ENCODE measurements at places on chromosomes 5 and 9. TPM values are rescaled to one million over a fixed set of nuclear protein-coding genes. Genes with fewer than 3 reads are reported as not detected.

GRCh38 chr5:173314166-173314952, 13.9 kb downstream of the STC2 start:
- DNase-seq, result no peak

DNA sequence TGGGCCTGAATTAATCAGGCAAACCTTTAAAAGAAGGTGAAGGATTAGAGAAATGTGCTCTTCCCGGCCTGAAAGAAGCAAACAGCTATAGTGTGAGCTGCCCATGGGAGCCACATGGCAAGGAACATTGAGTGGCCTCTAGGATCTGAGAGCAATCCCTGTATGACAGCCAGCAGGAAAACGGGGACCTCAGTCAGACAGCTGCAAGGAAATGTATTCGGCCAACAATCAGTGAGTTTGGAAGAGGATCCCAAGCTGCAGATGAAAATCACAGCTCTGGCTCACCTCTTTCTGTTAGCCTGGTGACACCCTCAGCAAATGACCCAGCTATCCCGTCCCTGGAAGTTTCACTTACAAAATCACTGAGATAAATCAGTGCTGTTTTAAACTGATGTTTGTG, 309.2 kb downstream of the SH3GL2 start:
- no peak for DNase-seq

DNA sequence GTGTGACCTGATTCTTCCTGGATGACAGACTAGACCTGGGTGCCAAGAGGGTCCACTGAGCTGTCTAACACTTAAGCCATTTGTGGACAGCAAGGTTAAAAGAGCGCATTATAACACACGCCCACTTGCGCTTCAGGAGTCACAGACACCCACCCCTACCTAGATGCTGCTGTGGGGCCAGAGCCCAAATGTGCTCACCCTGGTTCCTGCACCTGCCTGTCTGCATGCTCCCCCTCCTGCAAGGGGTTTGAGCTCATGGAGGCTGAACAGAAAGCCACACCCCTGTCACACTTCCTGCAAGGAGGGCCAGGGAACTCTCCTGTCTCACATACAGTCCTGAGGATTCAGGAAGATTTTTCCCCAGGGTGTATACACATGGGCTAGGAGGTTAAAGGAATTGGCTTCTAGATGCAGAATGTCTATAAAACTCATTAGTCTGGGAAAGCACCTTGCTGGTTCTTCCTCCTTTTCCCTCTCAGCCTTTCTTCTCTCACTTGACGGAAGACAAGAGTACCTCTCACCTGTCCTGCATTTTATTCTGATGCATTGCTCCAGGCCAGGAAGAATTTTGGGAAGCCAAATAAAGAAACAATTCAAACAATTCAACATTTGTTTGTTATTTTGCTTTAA, 87.4 kb upstream of the LHFPL2 start:
- no peak for DNase-seq

DNA sequence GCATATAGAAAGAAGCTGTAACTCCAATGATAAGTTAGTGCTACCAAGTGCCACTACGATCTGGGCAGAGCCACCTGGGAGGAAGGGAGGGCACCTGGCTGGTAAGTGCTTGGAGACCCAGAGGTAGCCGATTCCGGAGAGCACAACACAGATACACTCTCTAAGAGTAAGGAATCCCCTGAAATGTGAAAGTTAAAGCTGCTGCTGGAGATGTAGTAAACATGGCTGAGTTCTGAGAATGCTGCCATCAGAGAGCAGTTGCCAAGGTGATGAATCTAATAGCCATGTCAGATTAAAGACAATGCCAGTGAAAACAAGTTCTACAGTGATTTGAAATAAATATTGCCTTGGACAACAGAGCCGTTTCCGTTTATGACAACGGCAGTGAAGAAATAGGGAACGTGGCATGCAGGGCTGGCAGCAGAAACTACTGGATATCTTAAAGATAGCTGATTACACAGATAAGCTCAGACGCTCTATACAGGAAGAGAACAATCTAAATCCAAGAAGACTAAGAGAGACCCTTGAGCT, 561.2 kb upstream of the C9orf72 start:
- no peak for DNase-seq

DNA sequence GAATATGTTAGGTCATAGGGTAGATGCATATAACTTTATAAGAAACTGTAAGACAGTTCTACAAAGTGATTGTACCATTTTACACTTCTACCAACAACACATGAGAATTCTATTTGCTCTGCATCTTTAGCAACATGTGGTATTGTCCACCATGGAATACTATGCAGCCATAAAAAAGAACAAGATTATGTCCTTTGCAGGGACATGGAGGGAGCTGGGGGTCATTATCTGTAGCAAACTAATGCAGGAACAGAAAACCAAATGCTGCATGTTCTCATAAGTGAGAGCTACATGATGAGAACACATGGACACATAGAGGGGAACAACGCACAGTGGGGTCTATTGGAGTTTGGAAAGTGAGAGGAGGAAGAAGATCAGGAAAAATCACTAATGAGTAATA, 22.2 kb upstream of the CER1 start:
- no peak for DNase-seq

DNA sequence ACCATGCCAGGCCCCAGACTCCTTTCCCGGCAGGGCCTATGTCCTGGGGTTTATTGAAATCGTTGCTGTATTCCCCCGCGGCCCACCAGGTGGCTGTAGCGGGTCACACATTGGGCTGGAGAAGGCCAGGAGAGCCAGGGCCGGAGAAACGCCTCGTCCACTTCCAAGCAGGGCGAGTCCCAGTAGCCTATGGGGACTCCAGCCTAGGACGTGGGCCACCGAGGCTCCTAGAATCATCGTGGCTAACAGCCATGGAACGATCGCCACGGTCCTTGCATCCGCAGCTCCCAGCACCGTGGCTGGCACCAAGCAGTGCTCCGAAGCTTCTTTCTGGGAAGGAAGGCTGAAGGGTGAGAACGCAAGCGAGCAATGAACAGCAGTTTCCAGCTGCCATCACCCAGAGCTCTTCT, 87.7 kb downstream of the ENTREP1 start:
- peak; percentile 90 for DNase-seq

GRCh38 chr9:101242651-101243050, 142.2 kb downstream of the BAAT start:
- no peak for DNase-seq

- DNase-seq, result peak; percentile 94
These were observed 4.8 kb upstream of the SARDH start for GRCh38 chr9:133742849-133743444.

DNA sequence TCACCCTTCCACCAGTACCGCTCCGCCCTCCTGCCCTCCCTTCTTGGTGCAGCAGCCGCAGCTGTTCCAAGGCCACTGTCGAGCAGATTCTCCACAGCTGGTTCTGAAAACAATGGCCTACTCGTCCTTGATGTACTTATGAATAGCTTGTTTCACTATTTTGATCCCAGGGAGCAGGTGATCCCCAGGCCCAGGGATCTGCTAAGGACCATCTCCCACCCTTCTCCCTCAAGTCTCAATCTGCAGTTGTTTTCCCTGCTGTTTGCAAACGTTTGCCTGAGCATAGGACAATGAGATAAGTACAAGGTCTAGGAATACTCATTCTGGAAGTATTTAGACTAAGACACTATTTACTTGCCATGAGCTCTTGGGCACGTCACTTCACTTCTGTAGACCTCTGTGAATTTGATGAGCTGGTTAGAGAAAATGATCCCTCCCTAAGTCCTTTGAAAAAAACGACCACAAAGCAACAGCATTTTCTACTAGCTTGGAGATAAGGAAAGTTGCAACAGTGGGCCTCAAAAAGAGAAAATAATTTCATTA, 1.8 kb downstream of the LURAP1L start:
- peak; percentile 93 for DNase-seq

- no peak for DNase-seq
These were observed 239.3 kb downstream of the CETN3 start for GRCh38 chr5:90170261-90170660.

- DNase-seq, result peak; percentile 96
These were observed 201.2 kb upstream of the GAS1 start for GRCh38 chr9:87148331-87149104.

The SLC34A1 gene
- total RNA-seq, result not detected

The PRRX2 gene
- 20.8 TPM for total RNA-seq

The SHISAL2B gene
- not detected for total RNA-seq

The NEURL1B gene
- 32.9 TPM for total RNA-seq

The PTCD2 gene
- total RNA-seq, result 9.9 TPM

The SLC46A2 gene
- total RNA-seq, result 0.19 TPM

The ZDHHC11B gene
- total RNA-seq, result 14.9 TPM

The CDKN2AIPNL gene
- 19.4 TPM for total RNA-seq

The COL23A1 gene
- total RNA-seq, result 2.0 TPM

The TEK gene
- 14.5 TPM for total RNA-seq

The GPR150 gene
- total RNA-seq, result 0.23 TPM

The MTAP gene
- 33.0 TPM for total RNA-seq

All from posterior vena cava (tissue), 2 donors.